ENCODE measurements at places on chromosomes 12 and 14.

DNA sequence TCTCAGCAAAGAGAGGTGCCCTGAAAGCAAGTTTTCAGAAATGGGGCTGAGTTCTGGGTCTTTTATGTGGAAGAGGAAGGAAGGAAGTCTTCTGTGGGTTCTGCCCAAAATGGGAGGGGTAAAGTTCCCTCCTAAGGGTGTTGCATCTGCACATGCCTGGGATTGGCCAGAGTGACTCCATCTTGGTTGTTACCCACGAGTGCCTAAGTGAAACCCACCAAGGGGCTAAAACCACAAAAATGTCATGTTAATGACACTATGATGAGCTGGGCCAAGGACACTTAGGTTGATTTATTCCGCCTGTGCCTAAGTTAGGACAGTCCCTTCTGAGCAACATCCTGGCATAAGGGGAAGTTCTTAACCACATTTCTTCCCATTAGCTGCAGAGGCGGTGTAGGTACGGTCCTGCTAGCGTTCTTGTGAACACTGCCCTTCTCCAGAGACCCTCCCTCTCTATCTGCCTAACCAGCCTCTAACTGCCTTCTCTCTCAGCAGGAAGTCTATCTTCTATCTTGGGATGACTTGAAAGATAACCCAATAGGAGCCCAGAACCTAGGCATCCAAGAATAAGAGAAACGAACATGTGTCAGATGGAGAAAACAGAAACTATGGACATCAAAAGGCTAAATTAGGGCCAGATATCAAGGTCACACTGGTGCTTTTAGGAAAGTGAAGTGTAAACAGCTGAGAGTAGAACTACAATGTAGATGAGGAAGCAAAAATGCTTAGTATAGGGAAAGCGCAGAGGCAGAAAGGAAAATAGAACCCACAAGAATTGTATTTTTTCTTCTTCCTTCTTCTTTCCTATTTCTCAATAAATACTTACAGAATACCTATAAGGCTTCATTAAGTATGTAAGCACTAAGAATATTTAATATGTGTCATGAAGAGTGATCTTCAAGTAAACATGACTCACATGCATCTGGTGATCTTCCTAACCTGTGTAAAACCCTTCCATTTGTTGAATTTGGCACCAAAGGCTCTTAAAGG is 104.2 kb upstream of the AMN1 start:
- DNase-seq: peak; percentile 93

DNA sequence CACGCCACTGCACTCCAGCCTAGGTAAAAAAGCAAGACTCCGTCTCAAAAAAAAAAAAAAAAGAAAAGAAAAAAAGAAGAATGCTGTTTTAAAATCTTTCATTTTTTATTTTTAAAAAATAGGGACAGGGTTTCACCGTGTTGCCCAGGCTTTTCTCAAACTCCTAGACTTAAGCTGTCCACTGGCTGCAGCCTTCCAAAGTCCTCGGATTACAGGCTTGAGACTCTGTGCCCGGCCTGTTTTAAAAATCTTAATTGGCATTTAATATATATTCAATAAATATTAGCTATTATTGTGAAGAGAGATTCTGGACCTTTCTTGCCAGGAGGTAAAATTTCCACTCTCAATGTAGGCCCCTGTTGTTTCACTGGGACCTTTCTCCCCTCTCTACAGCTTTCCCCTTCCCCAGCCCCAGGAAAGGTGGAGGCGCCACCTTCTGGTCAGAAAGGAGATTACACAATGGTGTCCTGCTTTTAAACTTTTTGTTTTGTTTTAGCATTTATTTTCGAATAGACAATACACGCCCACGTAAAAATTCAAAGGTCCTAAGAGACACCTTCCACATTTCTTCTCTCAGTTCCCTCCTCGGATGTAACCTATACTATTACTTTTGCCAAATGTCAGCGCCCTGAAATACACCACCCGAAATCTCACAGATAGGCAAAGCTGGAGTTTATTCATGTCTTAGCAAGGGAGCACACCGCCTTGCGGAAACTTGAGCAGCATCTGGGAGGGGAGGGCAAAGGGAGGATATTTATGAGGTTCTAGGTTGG is 23.8 kb upstream of the PHC1 start:
- peak; percentile 40 for DNase-seq

GRCh38 chr14:32934073-32934880 is 4.4 kb upstream of the NPAS3 start:
- DNase-seq: no peak

GRCh38 chr12:47808574-47809365 is 10.9 kb downstream of the HDAC7 start:
- peak; percentile 59 for DNase-seq

DNA sequence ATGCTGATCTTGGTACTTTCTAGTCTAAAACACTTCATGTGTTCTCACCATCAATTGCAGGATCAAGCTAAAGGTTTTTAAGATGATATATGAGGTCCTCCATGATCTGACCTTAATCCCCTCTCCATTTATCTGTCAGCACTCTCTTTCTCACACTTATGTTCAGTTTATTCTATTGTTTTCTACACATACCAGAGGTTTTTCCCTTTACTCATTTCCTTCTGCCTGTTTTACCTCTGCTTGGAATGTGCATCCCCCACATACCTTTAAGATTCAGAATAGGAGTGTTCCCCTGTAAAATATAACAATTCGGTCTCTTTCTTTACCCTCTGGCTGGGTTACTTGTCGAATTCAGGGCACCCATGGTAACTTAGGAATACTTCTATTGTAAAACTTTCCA is 219.1 kb upstream of the PKP2 start:
- no peak for DNase-seq

DNA sequence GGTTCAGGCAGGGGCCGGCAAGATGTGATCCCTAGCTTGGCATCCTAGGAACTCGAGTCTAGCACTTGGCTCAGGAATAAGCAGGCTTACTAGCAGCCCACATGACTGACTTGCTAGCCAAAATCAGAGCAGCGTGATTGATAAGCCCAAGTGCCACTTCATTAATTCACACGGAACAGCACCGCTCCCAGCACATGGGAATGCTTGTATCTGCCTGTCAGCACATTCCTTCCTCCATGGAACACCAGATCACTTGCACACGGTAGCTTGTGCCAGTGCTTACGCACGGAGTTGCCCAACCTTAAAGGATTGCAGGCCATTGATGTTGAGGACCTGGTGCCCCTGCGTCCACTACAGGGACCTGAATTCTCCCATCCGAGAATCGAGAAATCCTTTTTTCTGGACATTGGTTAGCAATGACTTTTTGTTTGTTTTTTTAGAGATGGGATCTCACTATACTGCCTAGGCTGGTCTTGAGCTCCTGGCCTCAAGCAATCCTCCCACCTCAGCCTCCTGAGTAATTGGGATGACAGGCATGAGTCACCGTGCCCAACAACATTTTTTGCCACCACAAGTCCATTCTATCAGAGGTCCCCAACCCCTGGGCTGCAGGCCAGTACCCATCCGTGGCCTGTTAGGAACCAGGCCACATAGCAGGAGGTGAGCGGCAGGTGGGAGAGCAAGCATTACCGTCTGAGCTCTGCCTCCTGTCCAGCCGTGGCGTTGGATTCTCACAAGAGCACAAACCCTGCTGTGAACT is 30.6 kb upstream of the TSPAN9 start:
- no peak for DNase-seq

DNA sequence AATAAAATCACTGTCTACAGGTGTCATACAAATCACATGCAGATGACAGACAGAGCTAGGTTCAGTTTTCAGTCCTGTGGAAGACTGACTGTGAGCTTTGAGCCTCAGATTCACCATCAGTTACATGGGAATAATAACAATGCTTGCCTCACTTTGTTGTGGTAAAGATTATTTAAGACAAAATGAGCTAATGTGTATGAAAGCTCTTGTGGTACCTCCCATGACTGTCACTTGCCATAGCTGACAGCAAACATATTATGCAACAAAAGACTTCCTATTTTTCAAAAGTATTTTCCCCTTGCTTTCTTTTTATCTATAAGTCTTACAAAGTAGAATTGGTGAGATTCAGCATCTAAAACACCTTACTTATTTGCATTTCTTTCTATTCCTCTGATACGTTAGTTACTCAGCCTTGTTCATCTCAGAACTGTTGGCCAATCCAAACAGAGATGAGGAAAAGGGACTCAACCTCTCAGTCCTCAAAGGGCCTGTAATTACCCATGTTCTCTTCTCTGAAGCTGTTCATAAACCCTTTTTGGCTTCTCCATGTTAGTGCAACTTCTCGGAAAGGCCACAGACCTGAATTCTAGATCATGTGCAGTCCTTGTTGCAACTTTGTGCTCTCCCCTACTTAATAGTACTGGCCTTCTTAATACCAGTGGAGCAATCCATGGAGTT is 8.8 kb upstream of the DDHD1 start:
- no peak for DNase-seq

GRCh38 chr14:61515436-61516117 is 179.7 kb upstream of the HIF1A start:
- DNase-seq: no peak

- DNase-seq: no peak
These were observed 4.2 kb downstream of the PCNX4 start for GRCh38 chr14:60095781-60096450.

GRCh38 chr12:81591256-81591655 is 167.9 kb downstream of the PPFIA2 start:
- no peak for DNase-seq

DNA sequence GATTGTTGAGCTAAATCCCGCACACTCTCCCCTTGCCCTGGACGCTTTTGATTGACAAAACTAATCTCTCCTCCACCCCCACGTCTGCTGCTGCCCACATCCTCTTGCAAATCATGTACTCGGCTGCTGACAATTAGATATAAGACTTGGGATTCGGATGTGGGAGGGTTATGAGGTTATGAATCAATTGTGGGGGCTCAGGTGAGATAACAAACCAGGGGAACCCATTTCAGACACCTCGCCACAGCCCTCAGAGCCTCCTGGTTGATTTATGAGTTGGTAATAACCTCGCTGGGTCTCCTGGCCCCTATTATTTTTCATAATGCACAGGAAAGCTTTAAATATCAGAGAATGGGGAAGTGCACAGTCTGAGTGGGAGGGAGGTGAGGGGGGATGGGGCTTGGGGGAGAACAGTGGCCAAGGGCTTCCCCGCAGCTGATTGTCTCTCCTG is 449.9 kb downstream of the DPF3 start:
- peak; percentile 47 for DNase-seq

- no peak for DNase-seq
These were observed 2.0 kb downstream of the RAN start for GRCh38 chr12:130873825-130874224.

- DNase-seq: no peak
These were observed 50.2 kb downstream of the A2M start for GRCh38 chr12:9065607-9065856.

GRCh38 chr14:99331811-99332210 is 59.8 kb upstream of the BCL11B start:
- no peak for DNase-seq

DNA sequence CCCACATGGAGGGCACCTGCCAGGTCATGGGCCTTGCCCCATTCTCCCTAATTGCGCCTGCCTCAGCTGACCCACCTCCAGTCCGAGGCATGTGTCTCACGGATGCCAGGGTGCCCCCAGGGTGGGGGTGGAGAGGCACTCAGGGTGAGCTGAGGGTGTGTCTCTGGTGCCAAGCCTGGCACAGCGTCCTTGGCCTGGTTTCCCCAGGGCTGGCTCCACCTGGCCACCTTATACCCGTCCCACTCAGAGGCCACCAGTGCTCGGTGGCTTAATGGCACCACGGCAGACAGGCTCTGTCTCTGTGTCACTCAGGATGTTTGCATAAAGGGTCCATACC is 33.6 kb upstream of the TDRD9 start:
- DNase-seq: no peak

- no peak for DNase-seq
These were observed 140.8 kb upstream of the NEDD1 start for GRCh38 chr12:96766232-96766631.
